ENCODE measurements at places on chromosomes 3 and 15.

DNA sequence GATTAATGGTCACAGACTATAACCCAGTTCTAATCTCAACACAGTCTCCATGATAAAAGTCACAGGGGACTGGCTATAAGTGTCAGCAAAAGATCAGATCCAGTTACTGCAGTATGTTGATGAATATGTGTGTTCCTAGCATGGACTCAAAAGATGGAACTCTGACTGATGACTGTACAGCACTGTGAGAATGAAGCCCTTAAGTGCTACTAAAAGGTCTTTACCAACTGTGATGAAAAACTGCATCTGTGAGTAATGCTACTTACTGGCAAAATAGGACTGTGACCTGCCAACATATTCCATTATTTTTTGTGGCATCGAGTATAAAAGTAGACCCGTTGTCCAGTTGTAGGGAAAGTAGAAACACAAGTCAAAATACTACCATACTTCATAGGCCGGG, 284.2 kb downstream of the ROBO2 start:
- DNase-seq, result no peak

DNA sequence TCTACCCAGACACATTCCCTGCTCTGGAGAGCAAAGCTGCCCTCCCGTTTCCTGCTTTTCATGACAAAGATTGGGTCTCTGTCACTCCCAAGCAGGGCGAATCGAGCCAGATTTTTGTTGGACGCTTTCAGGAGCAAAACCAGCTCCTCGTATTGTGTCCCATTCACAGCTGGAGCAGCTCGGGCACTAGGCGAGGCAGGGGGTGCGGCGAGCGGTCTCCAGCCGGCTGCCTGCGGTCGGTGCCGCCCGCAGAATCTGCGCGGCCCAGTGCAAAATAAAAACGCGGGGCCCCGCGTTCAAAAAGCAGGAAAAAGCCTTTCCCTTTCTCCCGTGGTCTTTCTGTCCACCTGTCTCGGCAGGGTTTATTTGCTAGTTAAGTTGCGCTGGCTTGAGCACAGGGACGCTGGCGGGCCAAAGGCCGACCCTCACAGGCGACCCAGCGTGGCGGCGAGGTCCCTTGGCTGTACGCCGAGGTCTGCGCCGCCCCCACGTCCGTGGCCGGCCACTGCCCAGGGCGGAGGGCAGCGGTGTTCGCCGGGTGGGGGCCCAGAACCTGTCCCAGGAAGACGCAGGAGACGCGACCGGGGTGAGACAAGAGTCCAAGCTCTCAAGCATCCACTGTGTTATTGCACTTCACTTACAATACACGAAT, 71.2 kb downstream of the CYP19A1 start:
- no peak for DNase-seq

GRCh38 chr3:194615226-194615625, 18.0 kb downstream of the TMEM44 start:
- DNase-seq, result no peak

DNA sequence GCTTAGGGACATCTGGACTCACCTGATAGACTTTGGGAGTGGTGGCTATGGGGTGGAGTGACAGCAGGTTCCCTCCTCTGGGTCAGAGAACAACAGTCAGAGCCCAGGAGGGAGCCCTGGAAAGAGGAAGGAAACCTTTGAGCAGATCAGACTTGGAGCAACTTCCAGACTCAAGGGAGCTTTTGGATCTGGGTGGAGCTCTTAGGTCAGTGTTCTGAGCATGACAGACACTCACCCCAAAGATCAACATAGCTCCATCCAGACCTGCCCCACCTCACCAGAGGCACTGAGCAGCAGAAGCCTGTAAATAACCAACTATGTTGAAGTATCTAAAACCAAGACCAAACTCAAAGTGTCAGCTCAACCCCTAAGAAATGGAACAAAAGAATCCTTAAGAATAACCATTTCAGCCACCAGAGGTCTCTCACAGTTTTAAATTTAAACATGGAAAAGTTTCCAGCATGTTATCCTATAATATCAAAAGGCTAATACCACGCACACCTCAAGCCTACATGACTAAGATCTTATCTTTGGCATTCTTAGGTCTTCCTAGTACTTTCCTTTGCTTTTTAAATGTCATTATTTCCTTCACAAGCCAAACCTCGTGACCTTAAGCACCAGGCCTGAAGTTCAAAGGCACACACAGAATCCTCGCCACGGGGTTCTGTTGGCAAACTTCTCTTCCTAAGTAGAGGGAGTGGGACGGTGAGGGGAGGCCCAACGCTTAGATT, 56.4 kb downstream of the UMPS start:
- no peak for DNase-seq

DNA sequence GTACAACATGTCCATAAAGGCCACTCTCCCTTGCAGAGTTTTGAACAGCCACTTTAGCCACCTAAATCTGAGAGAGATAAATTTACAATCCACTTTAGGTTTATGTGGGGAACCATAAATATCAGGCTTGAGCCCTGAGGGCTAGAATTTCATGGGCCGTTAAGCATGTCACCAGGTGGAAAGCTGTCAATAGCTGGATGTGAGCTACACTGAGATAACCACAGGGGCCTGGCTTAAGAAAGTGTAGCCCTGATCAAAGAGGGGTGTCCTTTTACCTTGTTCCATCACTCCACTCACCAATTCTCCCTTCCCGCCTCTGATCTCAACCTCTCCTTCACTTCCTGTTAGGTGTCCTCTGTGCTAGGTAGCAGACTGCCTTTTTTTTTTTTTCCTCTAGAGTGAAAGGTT, 172.8 kb upstream of the ICE2 start:
- no peak for DNase-seq

DNA sequence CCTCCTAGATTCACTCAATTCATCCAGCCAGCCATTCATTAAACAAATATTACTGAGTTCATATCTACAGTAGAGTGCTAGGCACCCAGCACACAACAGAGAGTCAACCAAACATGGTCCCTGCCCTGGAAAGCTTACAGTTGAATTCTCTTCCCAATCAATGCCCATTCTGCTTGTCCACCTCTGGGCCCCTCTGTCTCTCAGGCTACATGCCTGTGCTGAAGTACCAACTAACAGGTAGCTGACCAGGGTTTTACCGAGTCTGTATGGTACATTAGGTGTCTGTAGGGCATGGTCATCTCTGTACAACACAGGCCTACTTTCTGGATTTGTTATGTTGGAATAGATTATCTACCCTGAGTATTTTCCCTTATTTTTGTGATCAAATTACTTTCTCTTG, 23.3 kb downstream of the PLD1 start:
- no peak for DNase-seq

DNA sequence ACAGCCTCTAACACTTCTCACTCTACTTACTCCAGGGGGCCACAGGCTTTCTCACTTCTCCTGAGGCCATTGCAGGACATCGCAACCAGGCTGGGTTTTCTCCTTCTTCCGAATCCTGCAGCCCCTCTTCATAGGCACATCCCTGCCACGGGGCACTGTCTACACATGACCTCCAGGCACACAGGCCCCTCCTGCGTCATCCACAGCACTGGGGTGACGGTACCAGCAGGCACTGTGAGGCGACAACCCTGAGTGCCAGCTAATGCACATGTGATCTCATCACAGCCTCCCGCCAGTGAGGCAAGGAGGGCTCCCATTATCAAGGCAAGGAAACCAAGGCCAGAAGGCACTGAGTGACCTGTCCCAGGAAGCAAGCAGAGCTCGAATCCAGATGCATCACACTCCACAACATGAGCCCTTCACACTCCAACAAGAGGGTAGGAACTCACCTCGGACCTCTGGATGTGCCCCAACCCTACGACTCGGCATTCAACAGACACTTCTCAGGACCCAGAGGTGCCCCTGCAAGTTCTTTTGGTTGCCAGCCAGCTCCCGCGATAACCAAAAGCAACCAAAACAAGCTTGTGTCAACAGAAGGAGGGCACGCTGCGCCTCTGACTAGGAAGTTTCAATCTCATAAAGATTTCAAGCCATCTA, 16.7 kb downstream of the FAM174B start:
- DNase-seq, result no peak

DNA sequence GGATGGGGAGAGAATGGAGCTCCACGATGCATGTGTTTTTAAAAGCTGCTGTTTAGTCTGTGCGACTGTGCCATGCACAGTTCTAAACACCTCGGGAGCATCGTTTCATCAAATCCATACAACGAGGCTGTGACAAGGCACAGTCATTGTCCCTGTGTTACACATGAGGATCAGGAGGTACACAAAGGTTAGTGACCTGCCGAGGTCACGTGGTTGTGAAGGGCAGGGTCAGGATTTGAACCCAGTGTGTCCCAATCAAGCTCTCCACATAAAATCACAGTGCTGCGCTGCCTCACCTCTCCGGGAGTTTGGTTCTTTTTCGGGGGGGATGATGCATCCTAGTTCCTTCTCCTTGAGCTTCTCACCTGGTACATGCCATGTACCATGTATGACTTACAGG, 18.7 kb upstream of the KIF23 start:
- no peak for DNase-seq

GRCh38 chr15:34757262-34757661, 2.5 kb upstream of the GJD2 start:
- DNase-seq, result no peak

DNA sequence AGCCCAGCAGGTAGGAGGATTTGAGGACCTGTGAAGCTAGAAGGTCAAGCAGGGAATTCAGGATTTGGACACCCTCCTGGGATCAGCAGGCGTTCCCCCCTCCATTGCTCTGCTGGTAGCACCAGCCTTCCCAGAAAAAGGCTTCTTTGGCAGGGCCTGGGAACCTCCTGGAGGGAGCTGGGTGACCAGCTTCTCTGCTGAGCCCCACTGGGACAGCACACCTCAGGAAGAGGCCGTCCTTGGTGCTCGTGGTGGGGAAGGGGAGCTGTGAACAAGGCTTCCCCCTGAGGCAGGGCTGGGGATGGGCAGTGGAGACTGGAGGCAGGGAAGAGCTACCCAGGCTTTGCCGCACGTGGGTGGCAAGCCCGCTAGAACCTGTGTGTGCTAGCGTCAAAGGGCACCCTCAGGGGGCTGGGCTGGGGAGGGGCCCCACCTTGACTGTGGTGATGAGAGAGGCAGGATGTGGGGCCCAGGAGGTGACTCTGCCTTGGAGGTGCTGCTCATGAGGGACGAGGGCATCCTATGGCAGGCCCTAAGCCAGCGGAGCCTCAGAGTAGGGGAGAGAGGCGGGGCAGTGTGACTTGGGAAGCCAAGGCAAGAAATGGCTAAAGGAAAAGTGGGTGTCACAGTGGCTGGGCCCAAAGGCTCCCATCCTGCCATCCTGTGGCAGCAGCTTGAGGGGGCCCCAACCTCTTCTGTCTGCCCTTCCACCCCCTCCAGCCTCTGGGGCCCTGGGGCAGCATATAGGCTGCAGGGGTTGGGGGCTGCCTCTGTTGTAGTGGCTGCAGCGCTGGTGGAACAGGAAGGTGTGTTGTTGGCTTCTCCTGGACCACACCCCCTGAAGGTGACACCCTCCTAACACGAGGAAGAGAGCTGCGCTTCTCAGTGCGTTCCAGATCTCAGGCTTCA, 20.7 kb downstream of the KLF13 start:
- DNase-seq, result no peak

- DNase-seq, result no peak
These were observed 260.1 kb downstream of the OXSM start for GRCh38 chr3:26049951-26050350.

- DNase-seq, result no peak
These were observed 47.3 kb upstream of the PHLDB2 start for GRCh38 chr3:111811811-111812210.
